Urothelium cell line (cell line): ENCODE measurements at places on chromosomes 7 and 10.
A peak's percentile ranks its signal among the peaks of the same experiment; 100 is the strongest.

DNA sequence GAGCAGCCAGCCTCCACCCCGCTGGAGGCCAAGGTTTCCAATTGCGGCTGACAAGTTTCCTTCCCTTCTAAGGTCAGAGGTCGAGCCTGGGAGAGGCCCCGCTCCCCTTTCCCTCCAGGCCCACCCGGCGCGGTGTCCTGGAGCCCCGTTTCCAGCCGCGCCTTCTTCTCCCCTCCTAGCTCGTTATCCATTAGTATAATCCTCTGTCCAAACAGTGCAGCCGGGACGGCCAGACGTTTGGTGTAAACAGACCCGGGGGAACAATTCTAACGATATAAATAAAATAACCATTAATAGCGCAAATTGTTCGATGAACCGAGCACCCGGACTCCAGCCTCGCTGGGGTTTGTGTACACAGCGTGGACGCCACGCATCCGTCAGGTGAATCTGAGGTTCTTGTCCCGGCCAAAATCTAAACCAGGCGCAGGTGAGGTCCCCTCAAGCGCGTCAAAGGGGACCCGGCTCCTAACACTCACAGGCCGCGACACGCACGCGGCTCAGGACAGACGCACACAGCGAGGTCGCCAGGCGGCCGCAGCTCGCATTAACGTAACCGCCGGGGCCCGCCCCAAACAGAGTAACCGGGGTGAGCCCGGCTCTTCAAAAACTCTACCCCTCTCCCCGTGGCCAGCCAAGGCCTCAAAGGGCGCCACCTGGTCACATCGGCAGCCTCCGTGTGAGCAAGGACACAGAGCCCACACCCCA lies 10.8 kb upstream of the NKX2-3 start:
- DNase-seq, result no peak

- no peak for DNase-seq
Observed at GRCh38 chr7:67983486-67983885, 986.9 kb downstream of the TYW1 start.

- DNase-seq, result no peak
Observed at GRCh38 chr10:82643601-82644000, 768.6 kb downstream of the NRG3 start.

GRCh38 chr10:70958396-70958795 lies 70.0 kb upstream of the PCBD1 start:
- no peak for DNase-seq

DNA sequence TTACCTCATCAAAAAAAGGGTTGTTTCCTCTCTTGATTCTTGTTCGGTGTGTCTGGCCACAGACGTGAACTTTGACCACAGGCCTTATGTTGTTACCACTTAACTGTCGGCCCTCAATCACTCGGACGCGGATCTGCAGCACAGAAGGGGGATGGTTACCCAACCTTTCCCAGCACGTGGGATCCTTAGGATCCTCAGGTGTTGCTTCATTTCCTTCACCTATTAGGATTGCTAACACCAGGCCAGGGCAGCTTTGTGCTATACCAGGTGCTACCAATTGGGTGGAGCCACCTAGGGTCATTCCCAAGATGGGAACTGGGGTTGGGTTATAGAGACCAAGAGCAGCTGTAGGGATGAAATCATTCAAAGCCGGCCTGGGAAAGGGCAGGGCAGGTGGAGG lies 73.4 kb downstream of the MYOF start:
- DNase-seq, result no peak

DNA sequence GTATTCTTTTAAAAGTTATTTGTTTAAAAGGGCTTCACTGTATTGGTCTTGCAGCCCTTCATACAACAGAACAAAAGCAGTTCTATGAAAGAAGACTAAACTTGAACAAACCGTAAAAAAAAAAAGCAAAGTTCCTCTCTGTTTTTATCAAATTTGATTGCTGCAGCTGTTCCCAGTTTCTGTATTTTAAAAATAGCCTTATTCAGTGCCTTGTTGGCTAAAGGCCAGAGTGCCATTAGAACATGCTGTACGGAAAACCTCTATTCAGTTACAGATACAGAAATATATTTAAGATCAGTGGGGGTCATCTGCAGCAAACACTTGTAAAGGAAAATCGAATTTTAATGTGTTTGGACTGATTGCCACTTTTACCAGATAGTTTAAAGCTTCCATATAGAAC lies 207.8 kb upstream of the ETV1 start:
- DNase-seq, result no peak

- no peak for DNase-seq
Observed at GRCh38 chr10:46549171-46550075, 7.0 kb downstream of the GPRIN2 start.

DNA sequence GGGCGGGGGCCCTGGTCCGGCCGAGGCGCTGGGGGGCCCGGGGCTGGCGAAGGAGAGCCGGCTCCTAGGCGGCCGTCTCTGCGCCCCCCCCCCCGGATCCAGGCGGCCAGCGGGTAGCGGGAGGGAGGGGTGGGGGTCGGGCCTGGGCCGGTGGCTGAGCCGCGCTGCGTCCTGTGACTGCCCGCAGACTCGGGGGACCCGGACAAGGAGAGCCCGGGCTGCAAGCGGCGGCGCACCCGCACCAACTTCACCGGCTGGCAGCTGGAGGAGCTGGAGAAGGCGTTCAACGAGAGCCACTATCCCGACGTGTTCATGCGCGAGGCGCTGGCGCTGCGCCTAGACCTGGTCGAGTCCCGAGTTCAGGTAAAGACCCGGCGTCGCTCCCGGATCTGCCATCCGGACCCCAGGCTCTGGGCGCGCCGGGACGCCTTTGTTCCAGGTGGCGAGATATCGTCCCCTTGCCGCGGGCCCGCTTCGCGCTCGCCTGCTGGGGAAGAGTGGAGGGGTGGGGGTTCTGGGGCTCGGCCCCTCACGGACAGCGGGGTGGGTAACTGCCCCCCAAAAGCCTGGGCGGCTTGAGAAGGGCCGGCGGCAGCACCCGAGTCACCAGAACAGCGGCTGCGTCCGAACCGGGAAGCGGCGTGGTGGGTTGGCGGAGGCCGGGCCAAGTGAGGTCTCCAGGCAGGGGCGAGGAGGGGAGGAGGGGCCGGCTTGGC lies 819 bp downstream of the UNCX start:
- DNase-seq, result no peak

DNA sequence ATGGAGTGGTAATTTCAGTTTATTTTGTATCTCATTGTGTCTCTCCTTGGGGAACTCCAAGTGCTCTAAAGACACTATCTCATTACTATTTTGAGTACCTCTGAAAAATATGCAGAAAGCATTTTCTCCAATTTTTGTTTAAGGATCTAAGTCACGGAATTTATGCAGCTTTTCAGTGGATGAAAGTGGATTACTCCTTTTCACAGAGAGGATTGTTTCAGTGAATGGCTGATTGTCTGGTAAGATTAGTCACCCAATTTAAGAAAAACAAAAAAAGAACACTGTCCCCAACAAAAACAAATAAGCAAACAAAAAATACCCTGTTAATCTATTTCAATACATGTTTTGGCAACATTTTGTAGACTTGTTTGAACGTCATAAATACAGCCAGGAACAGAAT lies 338.3 kb upstream of the TEX47 start:
- no peak for DNase-seq

- no peak for DNase-seq
Observed at GRCh38 chr7:144102041-144102440, 7.3 kb upstream of the OR2A2 start.

DNA sequence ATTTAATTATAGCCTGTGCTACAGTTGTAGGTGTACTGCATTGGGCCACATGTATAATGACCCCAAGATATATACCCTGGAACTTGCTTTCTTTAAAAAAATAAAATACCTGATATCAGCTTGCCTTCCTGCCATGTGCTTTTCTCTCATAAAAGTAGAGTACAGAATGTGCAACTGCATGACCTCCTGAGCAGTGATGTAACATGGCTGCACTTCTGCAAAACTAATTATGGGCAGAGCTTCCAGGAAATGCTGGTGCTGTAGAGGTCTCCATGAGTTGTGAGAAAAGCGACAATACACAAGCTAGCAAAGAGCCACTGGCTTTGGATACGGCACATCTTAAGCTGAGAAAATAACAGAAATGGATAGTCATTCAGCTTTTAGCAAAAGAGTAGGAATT lies 6.5 kb upstream of the ERLIN1 start:
- DNase-seq, result no peak

- DNase-seq, result no peak
Observed at GRCh38 chr10:131248376-131249165, 63.0 kb downstream of the TCERG1L start.

- DNase-seq, result no peak
Observed at GRCh38 chr7:80781146-80781545, 137.7 kb downstream of the SEMA3C start.

DNA sequence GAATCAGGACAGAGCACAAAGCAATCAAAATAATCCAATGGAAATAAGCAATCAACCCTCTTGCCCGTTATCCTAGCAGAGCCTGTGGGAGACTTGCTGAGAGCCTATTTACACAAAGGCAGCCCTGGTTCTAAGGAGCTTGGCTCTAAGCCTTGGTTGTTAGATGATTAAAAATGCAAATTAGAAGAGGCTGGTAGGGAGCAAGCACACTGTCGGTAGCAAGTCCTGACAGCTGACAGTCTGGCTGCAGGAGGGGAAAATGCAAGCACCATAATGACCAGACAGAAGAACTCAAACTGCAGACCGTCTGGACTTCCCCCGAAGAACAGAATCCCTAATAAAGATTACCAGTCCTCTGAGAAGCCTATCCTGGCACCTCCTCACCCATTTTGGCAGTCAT lies 131.8 kb upstream of the CTTNBP2 start:
- no peak for DNase-seq

- DNase-seq, result no peak
Observed at GRCh38 chr7:130463553-130464434, 23.0 kb upstream of the CEP41 start.

DNA sequence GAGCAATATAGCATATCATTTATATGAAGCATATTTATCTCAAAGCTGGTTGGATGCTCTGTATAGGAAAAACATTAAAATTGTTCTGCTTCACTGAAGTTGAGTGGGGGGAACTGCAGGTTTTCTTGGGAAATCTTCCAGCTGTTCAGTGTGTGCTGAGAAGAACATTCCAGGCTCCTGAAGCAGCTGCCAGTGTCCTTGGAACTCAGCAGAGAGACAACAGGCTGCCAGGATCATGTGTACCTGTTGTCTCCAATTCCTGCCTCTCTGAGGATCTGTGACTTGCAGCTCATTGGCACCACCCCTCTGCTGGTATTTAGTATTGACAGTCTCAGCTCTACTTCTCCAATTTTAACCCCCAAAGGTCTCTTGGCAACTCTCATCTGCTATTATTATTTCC lies 42.3 kb upstream of the PRKG1 start:
- DNase-seq, result no peak

DNA sequence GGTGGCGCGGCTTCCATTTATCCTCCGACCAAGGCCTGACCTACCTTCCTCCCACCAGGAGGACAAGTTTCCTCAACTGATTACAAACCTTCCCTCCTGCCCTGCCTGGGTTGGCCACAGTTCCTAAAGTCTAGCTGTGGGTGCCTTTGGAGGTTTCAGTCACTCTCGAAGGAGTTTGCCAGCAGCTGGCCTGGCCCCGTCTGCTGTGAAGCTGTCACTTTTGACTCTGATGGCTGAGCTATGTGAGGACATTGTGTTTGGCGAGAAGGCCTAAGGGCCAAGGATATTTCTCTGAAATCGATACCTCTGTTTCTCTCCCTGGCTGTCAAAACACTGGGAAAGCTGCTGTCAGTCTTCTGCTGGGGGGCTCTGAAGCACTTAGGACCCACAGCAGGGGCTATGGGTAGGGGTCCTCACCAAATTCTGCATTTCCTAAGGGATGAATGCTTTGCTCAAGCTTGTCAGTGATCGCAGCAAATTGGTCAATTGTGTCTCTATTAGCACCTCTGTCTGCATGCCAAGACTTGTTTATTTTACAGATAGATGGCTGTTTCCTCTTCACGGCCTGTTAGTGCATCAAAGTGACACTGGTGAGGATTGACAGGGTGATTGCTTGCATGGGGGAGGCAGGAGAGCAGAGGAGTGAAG lies 31.9 kb upstream of the SAMD8 start:
- DNase-seq, result no peak

DNA sequence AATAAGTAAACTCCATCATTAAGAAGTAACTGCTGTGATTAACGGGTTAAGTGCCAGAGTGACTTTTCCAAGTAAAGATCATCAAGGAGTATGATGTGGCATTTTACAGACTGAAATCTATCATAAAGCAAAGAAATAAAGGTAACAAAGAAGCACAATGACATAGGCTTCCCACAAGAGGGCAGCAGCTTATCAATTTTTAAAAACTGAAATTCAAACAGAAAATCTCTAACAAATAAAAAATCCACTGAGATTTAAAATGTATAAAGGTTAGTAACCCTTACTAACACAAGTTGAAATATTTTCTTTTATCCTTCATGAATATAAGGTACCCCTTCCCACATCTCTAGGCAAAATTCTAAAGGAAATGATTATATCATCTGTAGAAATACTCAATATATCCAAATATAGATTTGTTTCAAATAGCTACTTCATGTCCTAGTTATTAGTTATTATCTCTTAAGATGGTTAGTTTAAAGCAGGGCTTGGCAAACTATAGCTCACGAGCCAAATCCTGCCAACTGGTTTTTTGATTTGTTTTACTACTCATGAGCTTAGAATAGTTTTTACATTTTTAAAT lies 29.2 kb downstream of the FAM3C start:
- DNase-seq, result peak; percentile 4

- DNase-seq, result no peak
Observed at GRCh38 chr7:111846898-111847297, 284.6 kb upstream of the IMMP2L start.

DNA sequence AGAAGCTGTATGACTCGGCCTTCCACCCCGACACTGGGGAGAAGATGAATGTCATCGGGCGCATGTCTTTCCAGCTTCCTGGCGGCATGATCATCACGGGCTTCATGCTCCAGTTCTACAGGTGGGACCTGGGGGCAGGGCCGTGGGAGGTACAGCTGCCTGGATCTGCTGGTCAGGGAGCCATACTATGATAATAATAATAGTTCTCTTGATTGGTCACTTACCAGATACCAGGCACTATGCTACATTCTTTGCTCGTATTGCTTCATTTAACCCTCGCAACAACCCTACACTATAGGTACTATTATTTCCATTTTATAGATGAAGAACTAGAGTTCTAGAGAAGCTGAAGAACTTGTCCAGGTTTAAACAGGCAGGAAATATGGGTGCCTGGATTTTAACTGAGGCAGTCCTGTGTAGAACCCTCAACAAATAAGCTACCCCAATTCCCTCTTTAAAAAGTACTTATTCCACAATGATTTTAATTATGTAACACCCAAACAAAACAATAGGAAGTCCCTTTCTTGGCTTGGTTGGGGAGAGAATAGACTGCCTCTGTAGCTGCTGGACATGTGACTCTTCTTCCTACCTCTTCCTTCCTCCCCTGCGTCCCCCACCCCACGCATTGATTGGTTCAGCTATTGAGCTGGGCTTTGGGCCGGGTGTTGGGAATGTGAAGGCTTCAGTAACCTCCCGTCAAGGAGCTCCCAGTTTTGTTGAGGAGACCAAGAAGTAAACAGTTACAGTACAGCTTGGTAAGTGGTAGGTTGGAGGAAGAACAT lies 12.8 kb downstream of the SFXN2 start:
- no peak for DNase-seq
